ENCODE measurements at places on chromosomes 5 and 9.
A peak's percentile ranks its signal among the peaks of the same experiment; 100 is the strongest.

DNA sequence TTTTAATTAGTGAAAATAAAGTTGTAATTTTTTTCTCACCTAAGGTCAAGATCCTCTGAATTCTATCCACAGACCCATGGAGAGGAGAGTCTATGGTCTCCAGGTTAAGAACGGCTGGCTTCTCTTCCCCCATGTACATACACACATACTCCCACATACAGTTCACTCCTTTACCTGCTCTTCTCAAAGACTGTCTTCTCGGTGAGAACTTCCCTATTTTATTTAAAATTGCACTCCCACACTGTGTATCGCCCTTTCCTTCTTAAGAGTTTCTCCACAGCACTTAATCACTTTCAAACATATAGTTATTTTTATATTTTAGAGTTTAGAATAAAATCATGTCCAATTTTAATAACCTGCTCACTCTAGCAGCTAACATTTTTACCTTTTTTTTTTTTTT, 3.6 kb upstream of the JADE2 start:
- DNase-seq: no peak

DNA sequence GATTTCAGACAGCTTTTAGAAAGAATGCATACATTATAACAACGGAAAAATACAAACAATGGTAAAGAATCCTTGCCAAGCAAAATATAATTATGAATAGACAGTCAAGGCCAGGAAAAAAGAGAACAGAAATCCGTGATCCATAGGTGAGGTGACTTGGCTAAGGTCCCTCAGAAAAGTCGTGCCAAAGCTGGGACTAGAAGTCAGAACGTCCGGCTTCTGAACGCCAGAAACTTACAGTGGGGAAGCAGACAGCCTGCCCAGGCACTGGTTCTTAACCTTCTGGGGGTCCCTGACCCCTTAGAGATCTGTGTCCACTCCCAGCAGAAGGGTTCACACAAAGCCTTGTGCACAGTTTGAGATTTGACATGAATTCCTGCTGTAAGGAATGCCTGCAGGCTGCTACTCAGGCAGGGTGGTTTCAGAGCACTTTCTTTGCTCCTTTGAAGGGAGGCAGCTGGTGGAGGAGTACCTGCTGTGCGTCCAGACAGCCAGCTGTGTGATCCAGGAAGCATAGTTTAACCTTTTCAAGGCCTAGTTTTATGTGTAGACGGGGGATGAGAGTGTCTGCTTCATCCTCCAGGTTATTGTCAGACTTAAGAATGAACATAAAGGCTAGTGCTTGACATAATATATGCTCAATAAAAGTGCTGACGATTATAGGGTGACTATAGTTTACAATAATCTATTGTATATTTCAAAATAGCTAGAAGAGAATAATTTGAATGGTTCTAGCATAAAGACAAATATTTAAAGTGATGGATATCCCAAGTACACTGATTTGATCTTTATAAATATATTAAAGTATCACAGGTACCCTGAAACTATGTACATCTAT, 852 bp downstream of the ARHGEF37 start:
- no peak for DNase-seq

GRCh38 chr9:105515811-105516413, 42.0 kb upstream of the FKTN start:
- DNase-seq: no peak

DNA sequence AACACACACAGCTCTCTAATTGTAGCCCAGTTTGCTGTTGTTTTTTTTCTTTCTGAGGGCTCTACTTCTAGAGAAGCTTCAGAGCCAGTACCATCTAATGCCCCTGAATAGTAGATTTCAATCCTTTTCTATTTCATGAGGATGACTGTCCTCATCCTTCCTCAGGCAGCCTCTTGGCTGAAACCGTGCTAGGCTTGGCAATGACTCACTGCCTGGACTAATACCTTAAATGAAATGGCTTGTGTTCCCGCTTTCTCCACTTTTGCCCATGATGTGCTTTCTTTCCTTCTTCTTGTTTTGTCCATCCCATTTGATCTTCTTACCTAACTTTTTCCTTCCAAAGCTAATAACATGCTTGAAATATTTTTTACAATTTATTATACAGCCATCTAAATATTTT, 80.1 kb downstream of the ITGA1 start:
- no peak for DNase-seq

- peak; percentile 8 for DNase-seq
Observed at GRCh38 chr5:165321912-165322311, 1816.5 kb downstream of the MAT2B start.

DNA sequence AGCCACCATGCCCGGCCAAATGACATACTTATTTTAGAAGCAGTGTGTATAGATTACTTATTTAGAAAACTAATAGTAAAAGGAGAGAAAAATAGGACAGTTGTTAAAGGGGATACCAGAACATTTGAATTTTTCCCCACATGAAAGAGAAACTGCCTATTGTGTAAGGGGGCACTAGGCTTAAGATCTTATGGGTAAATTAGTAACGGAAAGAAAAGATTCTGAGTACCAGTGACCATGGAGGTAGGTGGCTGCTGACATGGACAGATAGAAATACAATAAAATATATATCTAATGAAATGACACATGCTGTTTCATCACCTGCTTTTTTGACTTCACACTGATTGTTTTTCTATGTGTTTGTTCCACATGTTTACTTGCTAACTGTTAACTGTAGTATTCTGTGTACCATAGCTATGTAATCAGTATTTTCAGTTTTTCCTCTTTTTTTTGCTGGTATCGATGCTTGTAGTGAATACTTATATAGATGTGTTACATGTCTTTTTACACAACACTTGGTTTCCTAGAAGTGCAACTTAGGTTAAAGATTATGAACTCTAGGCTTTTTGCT, 3.0 kb upstream of the DNAJC21 start:
- DNase-seq: no peak
